ENCODE measurements at places on chromosomes 16 and 17.

- no peak for DNase-seq
These were observed 250.0 kb downstream of the ABCC12 start for GRCh38 chr16:47905771-47906170.

DNA sequence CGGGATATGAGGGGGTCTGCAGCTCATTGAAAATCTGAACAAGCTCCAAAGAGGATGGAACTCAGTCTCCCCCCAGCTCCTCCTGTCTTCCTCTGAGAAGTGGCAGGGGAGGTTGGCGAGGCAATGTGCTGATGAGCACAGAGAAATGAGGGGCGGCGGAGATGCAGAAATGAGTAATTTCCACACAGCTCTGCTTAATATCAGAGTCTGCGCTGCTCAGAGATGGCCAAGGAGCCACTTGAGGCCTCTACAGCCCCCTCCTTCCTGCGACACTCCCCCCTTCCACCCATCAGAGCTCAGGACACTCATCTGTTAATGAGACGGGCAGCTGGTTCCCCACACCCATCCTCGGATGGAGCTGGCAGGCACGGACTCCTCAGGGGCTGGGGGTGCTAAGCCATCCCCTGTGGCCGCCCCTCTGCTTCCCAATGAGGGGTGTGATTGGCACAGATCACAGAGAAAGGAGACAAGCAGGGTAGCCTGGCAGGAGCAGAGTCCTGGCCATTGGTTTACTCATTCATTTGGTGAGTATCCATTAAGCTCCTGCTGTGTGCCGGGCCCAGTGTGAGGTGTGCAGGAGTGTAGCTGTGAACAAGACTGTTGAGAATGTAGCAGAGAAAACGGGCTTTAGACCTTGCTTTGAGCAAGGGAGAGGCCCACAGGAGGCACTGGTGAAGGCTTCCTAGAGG, 12.7 kb upstream of the CRHR1 start:
- DNase-seq: peak; percentile 53

DNA sequence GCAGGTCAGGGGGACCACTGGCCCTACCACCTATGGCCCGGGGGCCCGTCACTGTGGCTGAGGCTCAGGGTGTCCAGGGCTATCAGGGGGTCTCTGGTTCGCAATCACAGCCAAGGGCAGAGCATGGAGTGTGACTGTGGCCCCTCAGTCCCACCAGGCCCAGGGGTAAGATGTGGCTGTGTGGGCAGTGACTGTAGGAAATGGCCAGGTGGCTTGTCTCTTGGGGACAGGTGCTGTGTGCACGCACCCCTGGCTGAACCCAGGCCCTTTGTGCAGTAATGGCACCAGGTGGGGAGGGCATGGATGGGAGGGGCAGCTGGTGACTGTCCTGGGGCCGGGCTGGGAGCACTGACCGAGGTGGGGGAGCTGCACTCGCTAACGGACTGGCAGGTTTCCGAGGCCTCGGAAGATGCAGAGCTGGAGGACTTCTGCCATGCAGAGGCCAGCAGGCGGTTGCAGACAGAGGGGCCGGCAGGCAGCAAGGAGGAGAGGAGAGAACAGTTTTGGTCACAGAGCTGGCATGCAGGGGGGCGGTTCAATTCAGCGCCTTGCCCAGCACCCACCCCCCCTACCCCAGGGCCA, 18.8 kb downstream of the IL34 start:
- no peak for DNase-seq

DNA sequence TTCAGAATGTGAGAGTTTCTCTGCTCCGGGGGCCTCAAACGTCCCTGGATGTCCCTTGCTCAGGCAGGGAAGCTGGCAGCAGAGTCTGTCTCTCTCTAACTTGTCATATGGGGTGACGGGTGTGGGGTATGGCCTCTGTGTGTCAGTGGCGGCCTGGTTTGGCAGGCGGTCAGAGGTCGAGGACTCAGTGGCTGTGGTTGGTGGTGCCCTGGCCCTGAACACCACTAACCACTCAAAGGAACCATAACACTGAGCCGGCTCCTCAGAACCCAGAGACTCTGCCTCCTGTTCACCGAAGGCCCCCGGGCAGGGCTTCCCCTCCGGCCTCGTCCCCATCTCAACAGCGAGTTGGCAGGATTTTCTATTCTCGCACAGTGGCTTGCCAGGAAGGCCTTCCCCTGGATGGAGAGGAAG, 677 bp downstream of the P2RX1 start:
- no peak for DNase-seq

DNA sequence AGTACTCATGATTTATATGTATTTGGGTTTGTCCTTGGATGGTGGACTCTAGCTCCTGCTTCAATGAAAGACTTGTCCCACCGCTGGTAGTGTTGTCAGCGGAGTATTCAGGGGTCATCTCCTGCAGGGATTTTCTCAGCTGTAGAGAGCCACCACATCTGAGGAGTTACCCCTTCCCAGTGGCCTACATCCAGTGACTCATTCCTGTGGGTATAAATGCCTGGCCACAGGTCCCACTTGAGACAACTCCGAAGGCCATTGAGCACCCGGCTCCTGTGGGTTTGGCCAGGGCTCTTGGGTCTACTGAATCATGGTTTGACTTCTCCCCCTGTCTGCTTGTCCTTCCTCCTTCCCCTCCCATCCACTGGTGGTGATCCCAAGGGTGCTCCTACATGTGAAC, 34.6 kb upstream of the WSB1 start:
- DNase-seq: no peak

DNA sequence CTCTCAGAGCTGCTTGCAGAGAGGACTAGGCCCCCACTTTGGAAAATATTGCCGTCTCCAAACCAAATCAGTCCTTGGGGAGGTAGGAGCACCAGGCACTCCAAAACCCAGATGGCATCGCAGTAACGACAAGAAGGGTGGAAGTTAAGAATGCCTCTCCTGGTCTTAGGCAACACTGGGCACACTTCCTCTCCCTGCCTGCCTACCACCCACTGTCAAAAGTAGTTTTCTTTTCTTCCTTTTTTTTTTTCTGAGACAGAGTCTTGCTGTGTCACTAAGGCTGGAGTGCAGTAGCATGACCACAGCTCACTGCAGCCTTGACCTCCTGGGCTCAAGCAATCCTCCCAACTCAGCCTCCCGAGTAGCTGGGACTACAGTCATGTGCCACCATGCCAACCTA, 47.2 kb downstream of the SRL start:
- no peak for DNase-seq

DNA sequence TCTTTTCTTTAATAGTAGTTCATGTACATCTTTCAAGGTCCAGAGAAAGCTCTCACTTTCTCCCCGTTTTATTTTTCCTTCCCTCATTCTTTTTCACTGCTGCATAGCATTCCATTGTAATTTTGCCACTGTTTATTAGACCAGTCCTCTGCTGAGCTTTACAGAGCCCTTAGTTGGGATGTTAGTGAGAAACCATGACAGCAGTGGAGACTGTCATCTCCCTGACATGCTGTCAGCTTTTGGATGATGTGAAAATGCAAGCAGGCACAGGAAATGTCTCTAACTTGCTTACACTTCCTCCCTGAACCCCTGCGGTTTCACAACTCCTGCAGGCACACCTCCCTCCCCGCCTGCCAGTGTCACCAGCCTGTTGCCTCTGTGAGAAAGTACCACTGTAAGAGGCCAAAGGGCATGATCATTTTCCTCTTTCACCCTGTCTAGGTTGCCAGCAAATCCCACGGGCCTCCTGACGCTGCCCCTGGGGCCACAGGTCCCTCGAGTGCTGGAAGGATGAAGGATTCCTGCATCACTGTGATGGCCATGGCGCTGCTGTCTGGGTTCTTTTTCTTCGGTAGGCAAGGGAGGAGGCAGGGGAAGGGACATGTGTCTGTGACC, at the start of gene ITGAL:
Gene ITGAL, plus strand, starts transcription at position 415 of the 615 bp plus-strand sequence. Its CDS starts 96 bp downstream, at position 511.
- DNase-seq: no peak

DNA sequence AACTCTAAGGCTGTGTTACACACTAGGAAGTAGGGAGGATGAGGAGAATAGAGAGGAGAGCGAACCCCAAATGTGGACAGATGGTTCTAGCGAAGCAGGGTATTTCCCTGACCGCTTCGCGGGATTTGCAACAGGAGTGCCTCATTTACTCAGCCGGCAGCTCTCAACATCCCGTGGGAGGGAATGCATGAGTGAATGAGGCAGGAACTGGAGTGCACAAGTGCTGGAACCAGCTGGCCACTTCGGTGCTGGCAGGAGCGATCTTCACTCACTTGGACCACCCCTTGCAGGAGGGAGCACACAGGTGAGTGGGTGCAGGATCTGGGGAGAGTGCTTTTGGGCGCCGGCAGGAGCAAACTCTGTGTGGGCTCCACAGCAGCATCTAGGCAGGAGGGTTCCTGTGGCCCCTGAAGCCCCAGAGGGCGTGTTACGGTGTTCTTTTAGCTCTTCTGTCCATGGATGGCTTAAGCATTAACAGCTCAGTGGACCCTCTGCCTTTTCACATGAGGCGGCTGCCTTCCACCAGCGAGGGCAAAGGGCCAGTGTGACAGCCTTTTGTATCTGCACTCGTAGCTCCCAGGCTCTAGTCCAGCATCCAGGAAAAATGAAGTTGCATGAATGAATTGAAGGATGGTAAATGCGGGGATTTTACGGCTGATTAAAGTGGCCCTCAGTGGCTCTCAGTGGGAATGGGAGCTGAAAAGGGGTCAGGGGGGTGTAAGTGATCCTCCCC, 17.4 kb upstream of the ZNHIT3 start:
- DNase-seq: no peak

DNA sequence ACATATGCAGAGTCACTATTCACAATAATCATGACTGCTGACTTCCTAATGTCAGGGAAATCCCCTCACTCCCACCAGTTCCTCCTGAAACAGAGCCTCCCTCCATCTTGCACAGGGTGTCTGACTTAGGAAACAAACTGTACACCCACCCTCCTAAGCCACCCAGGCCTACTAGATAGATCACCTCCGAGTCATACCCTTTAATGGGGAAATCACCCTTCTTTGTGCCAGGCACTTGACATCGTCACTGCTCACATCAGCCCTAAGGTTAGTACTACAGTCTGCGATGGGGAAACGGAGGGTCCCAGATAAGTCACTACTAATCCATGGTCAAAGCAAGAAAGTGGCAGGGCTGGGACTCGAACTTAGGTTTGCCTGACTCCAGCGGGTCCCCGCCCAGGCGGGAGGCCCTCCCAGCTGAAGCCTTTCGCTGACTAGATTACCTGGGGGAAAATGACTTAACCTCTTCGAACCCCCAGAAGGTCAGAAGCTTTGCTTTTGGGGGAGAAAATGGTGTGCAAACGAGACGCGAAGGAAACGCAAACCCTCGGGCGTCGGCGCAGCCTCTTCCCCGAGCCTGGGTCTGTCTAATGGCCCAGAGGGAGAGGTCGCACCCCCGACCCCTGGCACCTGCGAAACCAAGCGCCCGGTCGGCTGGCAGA, 3.4 kb upstream of the MLLT6 start:
- no peak for DNase-seq

GRCh38 chr16:22810226-22810625, 3.7 kb upstream of the HS3ST2 start:
- DNase-seq: no peak

- DNase-seq: no peak
These were observed 4.6 kb upstream of the ADCY7 start for GRCh38 chr16:50261707-50262235.

DNA sequence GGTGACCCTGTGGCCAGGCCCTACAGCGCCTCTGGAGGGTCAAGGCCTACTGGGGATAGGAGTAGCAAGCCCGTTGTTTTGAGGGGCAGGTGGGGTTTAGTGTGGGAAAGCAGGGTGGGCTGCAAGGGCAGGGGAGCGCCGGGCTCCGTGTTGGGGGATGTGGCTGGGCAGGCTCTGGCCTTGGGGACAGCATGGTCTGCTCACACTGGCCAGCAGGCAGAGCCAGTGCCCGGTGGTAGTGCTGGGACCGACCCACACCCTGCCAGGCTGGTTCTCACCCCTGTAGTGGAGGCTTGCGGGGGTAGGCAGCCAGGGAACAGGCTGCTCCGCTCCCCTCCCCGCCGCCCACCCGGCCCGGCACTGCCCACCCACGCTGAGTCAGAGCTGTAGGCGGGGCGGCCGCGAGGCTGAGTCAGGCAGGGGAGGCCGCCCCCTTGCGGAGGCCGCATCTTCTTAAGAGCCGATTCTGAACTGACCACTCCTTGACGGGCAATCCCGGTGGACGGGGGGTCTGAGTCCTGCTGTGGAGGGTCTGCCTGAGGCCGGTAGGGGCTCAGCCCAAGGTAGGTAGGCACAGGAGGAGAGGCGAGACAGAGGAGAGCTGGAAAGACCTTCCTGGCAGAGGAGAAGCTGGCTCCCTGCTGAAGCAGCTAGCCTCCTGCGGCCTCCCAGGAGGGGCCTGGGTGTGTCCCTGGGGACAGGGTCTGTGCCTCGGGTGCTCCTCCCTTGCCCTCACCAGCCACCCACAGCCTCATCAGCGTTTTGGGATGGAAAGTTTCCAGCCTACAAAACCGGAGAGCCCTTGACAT, 62.4 kb downstream of the BAIAP2 start:
- DNase-seq: peak; percentile 87

DNA sequence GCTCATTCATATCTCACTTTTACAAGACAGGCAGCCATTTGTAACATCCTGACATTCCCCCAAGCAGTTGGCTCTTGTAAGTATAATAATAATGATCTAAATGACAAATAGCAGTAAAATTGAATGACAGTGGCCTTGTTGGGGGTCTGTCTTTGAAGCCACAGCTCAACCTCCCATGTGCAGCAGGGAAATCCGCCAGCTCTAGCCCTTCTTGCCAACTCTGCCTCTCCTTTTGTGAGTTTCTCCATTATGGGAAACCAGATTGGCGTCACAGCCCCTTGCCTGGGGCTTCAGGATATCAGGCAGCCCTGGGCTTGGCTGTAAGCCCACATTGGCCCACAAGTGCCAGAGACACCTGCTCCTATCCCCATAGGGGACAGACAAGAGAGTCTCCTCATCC, 70.4 kb upstream of the CACNG5 start:
- DNase-seq: peak; percentile 36

DNA sequence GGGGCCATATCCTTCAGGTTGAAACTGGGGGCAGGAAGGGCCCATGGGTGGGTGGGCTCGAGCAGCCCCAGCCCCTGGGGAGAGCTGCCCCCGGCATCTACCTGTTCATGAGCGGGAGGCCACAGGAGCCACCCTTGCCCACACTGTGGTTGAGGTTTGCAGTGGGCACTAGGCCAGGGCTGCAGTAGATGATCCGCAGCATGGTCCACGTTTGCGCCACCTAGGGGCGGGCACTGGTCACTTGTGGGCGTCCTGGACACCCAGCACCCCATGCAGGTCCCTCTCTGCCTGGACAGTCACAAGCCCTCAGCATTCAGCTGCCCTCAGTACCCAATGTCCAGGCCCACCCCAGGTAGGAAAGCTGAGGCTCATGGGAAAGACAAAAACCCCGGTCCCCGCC, 1.8 kb upstream of the JMJD8 start:
- peak; percentile 63 for DNase-seq

All from H9 (cell line).